NCI-H1930 (cell line): ENCODE measurements at places on chromosomes 3 and 15.

GRCh38 chr3:97470481-97470880, 294.1 kb upstream of the ARL6 start:
- no peak for DNase-seq

DNA sequence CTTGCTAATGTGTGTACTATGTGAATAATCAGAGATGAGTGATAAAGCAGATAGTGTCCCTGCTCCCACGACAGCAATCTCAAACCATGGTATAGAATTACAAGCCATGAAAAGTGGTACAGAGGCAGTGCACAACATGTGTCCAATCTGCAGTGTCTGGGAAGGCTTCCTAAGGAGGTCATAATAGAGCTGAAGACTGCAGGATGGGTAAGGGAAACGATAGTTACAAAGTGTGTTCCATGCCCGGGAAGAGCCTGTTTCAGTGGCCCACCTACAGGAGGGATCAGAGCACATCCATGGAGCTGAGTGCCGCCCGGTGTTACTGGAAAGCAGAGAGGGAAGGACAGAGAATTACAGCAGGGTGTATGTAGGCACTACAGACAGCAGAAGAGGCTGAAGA, 48.9 kb downstream of the PAK2 start:
- no peak for DNase-seq

GRCh38 chr3:13268961-13269441, 151.1 kb downstream of the NUP210 start:
- DNase-seq = no peak

DNA sequence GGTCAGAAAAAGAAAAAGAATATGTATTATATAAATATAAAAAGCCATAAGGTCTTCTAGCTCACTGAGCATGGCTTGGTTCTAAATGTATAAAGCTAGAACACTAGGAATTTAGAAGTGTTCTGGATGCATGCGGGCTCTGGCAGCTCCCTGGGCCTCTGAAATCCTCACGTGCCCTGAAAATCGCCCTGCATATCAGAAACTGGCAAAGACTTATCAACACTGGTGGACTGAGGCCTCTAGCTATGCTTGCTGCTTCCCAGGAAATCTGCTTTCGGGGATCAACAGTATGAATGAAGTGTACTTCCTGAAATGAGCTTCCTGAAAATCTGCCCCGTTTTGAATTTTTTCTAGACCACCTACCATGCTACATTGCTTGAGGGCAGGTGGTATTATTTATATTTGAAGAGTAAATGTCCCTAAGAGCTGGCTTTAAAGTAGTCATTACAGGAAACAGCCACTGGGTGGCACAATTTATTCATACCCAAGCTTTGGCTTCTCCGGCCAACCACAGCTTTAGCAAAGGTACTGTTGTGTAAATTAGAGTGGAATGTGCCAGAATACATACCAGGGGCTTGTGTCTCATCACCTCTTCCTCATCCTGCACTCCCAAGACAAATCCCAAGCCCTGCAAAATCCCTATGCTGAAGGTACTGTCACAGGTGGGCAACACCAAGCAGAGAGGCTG, 17.7 kb downstream of the CRTAP start:
- DNase-seq = peak; percentile 4

DNA sequence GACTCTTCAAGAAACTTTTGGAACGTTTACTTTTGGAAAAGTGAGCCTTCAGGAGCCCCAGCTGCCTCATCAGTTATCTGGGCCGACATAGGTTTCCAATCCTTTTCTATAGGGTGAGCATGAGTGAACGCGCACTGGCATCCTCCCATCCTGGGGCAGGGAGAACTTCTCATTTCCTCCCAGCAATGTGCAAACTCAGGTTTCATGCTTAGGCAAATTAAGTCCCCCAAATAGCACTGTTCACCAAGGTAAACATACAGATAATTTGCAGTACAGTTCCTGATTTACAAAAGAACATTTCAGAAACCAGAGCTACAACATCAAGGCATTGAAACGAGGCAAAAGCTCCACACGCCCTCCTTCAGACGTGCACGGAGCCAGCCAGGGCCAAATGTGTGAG, 333.5 kb upstream of the NR2E3 start:
- no peak for DNase-seq

- no peak for DNase-seq
Measured at GRCh38 chr3:141307351-141308059, 60.8 kb upstream of the ZBTB38 start.

- no peak for DNase-seq
Measured at GRCh38 chr3:4589475-4590097, 96.4 kb downstream of the ITPR1 start.
